ENCODE measurements at places on chromosomes 5 and 9.

GRCh38 chr9:120350596-120350995 lies 229.4 kb downstream of the CDK5RAP2 start:
- DNase-seq: no peak

DNA sequence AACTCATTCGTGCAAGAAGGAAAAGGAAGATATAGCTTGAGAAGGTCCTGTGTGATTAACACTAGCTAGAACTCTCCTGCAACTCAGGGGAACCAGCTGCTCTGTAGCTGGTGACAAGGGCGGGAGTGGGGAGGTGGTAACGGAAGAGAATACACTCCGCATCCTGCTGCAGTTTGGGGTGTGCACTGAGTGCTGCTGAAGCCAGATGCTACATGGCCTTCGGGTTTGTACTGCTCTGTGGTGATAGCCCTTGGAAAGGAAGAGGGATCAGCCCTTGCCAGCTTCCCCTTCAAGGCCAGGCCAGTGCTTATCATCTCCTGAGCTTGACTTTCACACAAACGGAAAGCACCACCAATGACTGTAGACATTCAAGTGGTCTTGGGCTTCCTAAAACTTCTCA lies 34.3 kb downstream of the FRMD3 start:
- DNase-seq: no peak

GRCh38 chr9:99936947-99937587 lies 30.6 kb downstream of the STX17 start:
- DNase-seq: no peak

DNA sequence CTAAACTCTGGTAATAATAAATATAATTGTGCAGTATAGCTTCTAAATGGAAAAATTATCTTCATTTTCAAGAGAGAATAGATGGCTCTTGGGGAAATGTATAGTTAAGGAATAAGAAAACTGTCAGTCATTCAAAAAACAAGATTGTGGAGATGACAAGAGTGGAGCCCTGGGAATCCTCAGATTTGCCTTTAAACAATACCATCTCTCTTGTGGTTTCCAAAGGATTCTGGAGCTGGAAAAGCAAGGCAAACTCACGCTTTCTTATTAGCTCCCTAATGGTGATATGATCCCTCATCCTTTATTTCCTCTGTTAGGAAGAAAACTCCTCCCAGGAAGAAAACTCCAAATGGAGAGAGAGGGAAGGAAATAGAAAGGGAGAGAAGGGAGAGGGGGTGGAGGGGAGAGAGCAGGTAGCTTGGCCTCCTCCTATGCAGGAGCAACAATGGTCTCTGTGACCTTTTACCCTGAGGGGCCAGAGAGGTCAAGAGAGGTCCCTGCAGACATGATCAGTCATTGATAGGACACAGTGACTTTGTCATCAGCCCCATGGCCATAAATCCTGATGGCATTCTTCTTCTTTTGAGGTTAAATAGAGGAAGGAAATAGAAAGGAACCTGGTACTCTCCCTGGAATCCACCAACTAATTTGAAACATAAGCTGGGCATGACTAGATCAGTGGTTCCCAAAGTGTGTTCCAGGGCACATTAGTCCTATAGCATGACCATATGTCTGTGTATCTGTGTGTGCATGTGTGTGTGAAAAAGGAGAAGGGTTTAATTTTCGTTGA lies 312.2 kb downstream of the ARRDC3 start:
- no peak for DNase-seq

GRCh38 chr5:174312641-174313040 lies 267.1 kb downstream of the NSG2 start:
- DNase-seq: no peak

- DNase-seq: no peak
Measured at GRCh38 chr5:39400713-39401578, 23.8 kb downstream of the DAB2 start.

DNA sequence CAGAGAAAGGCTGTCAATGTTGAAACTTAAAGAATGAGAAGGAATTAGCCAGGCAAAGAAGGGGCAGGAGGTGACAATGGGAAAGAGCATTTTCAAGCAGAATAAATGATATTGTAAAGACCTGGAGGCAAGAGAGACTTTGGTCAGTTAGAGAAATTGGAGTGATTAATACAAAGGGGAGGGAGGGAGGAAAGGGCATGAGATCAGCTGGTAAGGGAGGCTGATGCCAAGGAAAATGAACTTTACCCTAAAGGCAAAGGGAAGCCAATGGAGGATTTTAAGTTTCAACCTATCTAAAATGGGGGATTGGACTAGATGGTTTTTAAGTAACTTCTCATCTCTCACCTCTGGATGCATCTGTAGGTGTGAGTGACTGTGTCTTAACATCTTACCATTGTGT lies 23.3 kb downstream of the C5 start:
- DNase-seq: no peak

GRCh38 chr9:34687276-34688030 lies 3.6 kb downstream of the CCL19 start:
- no peak for DNase-seq

DNA sequence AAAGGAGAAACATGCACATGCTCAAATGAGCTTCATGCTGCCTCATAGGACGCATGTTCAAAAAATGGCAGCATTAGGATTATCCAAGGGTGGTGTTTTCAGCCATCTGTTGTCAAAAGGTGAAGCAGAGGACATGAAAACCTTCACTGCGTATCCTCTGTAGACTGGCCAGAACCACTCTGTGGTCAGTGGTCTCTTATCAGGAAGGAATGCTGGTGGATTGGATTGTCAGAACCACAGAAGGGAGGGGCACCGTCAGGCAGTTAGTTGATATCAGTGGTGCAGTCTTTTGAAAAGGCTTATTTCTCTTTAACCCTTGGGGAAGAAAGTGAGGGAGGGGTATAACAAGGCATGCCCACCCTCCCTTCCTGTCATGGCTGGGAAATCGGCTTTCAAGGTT lies 100.1 kb downstream of the FBXL7 start:
- DNase-seq: no peak

DNA sequence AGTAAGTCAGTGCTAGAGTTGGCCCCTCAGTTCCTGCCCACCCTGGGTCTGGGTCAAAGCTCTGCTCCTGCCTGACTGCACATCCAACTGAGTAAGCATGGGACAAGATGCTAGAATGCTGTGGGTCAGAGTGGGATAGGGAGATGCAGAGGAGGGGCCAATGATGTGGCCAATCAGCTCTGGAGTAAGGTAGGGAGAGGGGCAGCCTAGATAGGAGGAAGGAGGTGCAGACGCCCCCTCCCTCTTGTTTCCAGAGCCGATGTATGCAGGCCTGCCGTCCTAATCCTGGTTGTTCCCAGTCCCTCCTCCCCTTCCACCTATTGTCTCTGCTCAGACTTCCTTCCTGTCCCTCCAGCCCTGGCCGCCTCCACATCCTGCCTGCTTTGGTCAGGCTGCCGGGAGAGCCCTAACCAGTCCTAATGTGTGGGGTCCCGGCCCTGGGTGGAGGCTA lies 1.3 kb downstream of the ARAP3 start:
- DNase-seq: no peak

GRCh38 chr5:1515921-1516571 lies 7.7 kb downstream of the LPCAT1 start:
- DNase-seq: no peak

- DNase-seq: no peak
Measured at GRCh38 chr5:92992073-92992472, 588.9 kb downstream of the NR2F1-AS1 start.

DNA sequence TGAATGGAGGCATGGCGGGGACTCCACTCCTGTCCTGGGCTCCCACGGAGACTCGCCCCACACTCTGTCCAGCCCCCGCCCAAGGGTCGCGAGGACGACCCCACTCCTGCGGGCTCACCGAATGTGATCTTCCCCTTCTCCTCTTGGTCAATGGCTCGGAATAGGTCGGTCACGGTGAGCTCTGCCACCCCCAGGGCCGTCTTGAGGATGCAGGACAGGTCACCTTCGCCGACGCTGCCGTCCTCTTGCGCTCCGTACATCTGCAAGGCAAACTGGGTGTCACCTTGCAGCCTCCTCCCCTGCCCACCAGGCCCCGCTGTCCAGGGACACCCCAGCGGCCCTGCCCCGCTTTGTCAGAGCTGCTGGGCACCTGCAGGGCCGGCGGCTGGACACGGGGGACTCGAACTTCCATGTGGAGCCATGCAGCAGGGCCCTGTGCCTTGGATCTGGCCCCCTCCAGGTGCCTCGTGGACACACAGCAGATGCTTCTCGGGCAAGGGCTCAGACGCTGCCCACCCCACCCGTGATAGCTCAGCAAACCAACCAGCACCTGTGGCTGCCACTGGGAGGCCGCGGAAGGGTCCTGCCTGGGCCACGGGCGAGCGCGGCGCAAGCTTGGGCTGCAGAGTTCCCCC lies 21.5 kb upstream of the SLC6A3 start:
- no peak for DNase-seq

Measured in stimulated activated CD4-positive, alpha-beta T cell treated with anti-CD3 and anti-CD28 coated beads, Interleukin-2, amount 100 ng/mL, for 24 hours (primary cell).